ENCODE measurements at places on chromosomes 2 and 18.

DNA sequence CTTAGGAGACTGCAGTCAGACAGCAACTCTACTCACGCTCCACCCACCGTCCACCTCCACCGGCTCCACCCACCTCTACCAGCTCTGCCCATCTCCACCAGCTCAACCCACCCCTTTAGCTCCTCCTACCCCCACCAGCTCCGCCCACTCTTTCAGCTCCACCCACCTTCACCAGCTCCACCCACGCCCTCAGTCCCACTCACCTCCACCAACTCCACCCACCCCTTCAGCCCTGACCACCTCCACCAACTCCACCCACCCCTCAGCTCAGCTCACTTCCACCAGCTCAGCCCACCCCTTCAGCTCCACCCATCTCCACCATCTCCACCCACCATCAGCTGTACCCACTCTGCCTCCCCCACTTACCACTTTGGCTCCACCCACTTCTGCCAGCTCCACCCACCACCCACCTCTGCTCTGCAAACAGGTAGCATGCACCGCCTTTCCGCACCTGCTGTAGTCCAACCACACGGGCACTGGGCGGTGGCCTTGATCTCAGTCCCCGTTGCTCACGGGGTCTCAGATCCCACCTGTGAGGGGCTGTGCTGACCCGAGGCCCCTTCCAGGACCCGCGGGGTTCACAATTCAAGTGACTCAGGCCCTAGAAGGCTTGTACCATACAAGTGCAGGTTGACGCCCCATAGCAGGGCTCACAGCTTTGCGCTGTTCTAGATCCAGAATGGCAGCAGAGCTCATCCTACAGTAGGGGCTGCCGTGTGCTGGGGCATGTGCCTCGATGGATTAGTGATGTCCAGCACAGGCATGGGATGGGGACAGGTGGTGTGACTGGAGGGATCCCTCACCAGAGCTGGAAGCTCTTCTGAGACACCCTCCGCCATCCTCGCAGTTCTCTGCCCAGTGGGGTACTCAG lies 77.2 kb upstream of the OTOS start:
- no peak for DNase-seq

GRCh38 chr18:57802213-57803102 lies 657 bp downstream of the ATP8B1 start:
- DNase-seq: peak; percentile 13

DNA sequence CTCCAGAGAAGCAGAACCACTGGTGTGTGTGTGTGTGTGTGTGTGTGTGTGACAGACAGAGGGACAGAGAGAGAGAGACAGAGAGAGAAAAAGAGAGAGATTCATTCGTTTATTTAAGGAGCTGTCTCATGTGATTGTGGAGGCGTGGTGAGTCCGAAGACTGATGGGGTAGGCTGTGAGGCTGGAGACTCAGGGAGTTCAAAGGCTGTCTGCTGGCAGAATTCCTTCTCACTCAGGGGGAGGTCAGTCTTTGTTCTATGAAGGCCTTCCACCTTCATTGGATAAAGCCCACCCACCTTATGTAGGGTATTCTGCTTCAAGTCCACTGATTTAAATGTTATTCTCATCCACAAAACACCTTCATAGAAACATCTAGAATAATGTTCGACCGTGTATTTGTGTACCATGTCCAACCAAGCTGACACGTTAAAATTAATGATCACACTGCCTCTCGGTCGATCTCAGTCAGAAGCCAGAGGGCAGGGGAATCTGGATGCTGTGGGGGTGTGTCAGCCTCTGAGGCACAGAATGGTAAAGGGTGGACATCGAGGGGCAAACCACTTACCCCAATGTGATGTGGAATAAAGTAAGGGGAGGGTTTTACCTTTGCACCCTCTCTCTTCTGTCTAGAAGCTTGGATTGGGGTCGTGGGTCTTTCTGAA lies 275.6 kb downstream of the SLC4A3 start:
- DNase-seq: no peak

DNA sequence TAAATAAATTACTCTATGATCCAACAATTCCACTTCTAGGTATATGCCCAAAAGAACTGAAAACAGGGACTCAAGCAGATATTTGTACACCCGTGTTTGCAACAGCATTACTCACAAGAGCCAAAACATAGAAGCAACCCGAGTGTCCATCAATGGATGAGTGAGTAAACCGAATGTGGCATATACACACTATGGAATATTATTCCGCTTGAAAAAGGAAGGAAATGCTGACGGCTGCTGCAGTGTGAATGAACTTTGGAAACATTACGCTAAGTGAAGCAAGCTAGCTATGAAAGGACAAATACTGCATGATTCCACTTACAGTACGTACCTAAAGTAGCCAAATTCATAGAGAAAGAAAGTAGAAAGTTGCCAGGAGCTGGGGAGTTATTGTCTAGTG lies 32.2 kb downstream of the MREG start:
- DNase-seq: no peak

DNA sequence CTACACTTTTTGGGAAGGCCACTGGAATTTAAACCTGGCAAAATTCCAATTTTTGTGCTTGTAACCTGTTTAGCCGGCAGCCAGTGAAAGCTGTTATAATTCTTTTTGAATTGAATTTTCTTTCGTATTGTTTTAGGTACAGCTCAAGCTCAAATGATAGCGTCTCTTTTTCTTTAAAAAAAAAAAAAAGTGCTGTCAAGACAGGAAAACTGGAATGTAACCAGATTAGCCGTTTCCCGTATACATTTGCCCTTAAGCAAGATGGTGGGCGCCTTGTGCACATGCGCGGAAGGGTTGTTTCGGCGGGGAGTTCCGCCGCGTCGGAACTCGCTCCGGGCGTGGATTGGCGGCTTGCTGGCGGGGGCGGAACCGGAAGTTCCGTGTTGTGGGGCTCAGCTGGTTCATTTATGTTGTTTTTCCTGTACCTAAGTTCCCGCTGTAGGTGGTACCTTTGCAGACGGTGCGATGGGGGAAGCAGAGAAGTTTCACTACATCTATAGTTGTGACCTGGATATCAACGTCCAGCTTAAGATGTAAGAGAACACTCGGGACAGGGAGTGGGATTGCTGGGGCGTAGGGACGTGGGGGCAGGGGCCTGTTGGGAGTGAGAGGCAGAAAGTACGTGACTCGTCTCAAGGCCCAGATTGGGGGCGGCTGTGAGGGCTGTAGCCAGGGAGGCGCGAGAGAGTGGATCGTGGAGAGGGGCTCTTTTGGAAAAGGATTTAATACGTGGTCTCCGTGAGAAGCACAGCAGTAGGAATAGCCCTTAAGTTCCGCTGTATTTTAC lies at the start of gene PIK3C3:
Gene PIK3C3, plus strand, starts transcription at position 408 of the 787 bp plus-strand sequence. Its CDS starts 58 bp downstream, at position 466.
- DNase-seq: peak; percentile 98

- DNase-seq: no peak
Measured at GRCh38 chr2:151664520-151664919, 69.8 kb downstream of the NEB start.

- no peak for DNase-seq
Measured at GRCh38 chr2:26017464-26018183, 16.3 kb upstream of the RAB10 start.

GRCh38 chr2:212732860-212733259 lies 194.3 kb upstream of the ERBB4 start:
- DNase-seq: no peak

DNA sequence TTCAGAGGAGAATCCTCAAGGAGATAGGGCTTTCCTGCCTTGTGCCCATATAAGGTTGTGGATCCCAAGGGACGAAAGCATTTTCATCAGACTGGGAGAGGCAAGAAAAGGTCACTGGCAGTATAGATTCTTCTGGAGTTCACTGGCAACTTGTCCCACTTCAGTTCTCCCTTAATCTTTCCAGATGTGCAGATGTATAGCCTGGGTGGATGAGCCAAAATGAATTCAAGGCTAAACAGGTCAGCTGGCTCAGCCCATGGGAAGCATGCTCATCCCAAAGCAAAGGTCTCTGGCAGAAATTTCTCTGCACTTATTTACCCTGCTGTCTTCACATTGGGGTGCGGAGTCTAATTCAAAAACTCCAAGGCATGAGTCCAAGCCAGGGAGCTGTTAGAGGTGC lies 148.9 kb upstream of the TNP1 start:
- no peak for DNase-seq

GRCh38 chr18:70072678-70073077 lies 125.0 kb upstream of the CD226 start:
- no peak for DNase-seq

DNA sequence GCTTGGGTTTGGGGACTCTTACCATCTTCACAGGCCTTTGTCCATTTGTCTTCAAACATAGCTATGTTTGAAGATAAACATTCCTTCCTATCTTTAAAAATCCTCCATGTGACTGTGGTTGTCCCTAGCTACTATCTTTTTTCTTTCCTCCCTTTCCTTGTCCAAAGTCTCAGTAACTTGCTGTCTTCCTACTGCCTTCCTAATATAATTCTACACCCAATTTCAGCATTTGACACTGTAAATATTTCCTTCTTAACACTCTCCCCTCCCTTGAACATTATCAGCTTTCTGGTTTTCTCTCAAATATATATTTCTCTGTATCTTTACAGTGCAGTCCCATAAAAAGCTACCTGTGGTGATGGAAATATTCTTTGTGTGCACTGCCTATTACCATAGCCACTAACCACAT lies 5.3 kb upstream of the SP3 start:
- no peak for DNase-seq

Data from stimulated activated CD4-positive, alpha-beta T cell treated with anti-CD3 and anti-CD28 coated beads, Interleukin-2, amount 100 ng/mL, for 24 hours (primary cell).